ENCODE measurements at places on chromosomes 12 and 14.

DNA sequence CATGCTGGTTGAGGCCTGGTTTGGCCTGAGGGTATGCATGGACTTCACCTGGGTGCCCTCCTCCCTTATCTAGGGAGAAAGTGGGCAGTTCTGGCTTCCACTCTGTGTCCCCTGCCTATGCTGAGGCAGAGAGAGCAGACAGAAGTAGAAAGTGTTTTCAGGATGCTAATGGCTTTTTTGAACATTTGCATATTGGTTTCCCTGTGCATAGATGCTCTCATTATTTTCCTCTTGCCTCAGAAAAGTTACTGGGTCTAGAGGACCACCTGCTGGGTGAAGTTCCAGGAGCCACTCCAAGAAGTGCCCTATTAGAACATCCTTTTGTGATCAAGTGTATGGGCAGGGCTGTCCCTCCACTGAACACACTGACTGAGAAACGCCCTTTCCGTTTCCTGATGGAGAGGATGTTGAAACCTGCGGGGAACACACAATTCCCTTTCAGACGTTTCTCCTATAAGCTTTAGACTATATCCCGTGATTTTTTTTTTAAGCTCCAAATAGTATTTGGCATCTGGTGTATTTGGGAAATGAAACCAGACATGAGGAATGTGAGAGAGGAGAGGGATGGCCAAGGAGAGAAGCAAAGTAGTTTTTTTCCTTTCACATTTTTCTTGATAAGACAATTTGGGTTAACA, 66.6 kb downstream of the DAAM1 start:
- DNase-seq = no peak

DNA sequence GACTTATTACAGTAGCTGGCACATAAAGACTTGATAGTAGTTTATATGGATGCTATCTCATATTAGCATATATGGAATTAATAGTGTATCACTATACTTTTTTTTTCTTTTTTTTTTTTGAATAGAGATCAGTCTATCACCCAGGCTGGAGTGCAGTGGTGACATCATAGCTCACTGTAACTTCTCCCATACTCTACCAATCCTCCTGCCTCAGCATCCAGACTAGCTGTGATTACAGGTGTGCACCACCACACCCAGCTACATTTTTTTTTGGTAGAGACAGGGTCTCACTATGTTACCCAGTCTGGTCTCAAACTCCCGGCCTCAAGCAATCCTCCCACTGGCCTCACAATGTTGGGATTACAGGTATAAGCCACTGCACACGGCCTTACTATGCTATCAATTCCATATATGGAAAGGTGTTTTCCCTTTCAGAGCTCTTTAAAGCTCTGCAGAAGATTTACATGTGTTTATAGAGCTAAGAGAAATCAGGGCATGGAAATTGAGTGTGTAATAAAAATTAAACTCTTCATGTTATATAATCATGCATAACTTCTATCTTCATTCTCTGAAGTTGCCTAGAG, 1.8 kb upstream of the TBK1 start:
- no peak for DNase-seq

DNA sequence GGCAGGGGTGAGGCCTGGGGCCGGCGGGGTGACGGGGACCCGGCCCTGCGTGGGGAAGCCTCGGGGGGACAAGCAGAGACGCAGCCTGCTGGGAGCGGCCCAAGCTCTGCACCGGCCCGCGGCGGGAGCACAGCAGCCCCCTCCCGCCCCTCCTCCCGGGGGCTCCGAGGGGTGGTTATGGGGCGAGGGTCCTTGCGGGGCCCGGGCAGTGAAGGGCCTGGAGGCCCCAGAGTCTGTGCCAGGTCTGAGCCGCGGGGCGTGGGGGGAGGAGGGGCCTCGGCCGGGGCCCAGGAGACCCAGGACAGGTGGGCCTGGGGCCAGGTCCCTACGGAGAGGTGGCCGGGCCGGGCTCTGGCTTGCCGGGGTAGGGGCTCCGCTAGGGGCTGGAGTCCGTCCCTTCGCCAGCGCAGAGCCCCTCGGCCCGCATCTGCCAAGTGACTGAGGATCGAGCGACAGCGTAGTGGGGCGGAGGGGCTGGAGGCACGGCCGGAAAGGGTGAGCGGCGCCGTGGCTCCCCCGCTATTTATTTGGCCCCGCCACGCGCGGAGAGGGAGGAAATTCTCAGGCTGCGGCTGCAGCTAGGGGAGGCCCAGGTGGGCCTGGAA, 495 bp downstream of the TMEM121 start:
- DNase-seq = no peak

- no peak for DNase-seq
Observed at GRCh38 chr14:33833706-33834465, 117.0 kb downstream of the EGLN3 start.

GRCh38 chr14:86799244-86799647, 1193.7 kb downstream of the GALC start:
- no peak for DNase-seq

DNA sequence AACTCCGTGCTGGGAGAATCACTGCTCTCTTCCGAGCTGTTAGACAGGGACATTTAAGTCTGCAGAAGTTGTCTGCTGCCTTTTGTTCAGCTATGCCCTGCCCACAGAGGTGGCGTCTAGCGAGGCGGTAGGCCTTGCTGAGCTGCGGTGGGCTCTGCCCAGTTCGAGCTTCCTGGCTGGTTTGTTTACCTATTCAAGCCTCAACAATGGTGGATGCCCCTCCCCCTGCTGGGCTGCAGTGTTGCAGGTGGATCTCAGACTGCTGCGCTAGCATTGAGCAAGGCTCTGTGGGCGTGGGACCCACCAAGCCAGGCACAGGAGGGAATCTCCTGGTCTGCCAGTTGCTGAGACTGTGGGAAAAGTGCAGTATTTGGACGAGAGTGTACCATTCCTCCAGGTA, 43.7 kb downstream of the GPR137C start:
- DNase-seq = peak; percentile 47

GRCh38 chr14:31043379-31043778, 17.2 kb upstream of the STRN3 start:
- no peak for DNase-seq
